A673 (cell line): ENCODE measurements at places on chromosomes 6 and 20. TPM values are rescaled to one million over a fixed set of nuclear protein-coding genes. Genes with fewer than 3 reads are reported as not detected.

DLL1 gene
- 1.1 and 1.2 TPM in 2 replicates for total RNA-seq

SALL4 gene
- total RNA-seq: 17.7 and 18.4 TPM in 2 replicates

- H3K36me3 ChIP-seq: no peaks in the 10 kb centered on the region
- H3K4me3 ChIP-seq: no peak overlapping the region
- no peaks in the 10 kb centered on the region for H3K4me1 ChIP-seq
- DNase-seq: no peak
- no peaks in the 10 kb centered on the region for H3K27me3 ChIP-seq
These were observed 228.0 kb downstream of the CD109 start for GRCh38 chr6:73923905-73924485.

DNA sequence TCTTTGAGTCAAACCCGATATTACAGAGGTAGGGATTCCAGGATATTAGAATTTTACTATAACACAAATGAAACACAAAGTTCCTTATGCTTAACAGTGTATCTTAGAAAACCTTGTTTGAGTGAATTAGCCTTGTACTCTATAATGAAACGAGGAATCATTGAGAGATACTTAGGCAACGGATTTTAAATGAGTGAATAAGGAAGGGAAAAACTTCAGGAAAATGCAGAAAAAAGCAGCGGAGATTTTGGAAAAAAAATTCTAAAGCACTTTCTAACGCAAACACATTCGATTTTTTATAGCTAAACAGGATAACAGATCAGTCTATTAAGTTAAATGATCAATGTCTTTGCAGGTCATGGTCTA, 137.3 kb downstream of the HFE start:
- peak overlapping the region; percentile 57 for H3K4me3 ChIP-seq
- peak overlapping the region; percentile 98 for H3K27ac ChIP-seq
- DNase-seq: no peak
- H3K36me3 ChIP-seq: peaks cover 8% of the 10 kb centered on the region
- no peaks in the 10 kb centered on the region for H3K27me3 ChIP-seq
- H3K4me1 ChIP-seq: peaks cover 14% of the 10 kb centered on the region

DNA sequence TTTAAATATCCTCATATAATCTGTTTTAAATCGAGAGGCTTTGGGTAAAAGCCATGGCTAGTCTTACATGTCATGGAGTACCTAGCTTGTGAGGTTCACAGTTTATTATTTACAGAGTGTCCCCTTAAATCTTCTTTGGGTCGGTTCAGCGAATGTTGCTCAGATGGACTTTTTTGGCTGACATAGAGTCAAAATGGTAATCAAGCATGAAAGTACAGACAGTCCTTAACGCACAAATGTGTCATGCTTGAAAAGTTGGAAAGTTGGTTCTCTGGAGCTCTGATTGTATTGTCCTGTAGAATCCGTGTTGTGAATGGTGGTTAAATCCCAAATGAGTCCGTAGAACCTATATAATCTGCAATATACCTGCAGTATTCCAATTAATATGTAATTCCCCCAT, 22.0 kb downstream of the PTPN1 start:
- no peak for DNase-seq
- no peaks in the 10 kb centered on the region for H3K27me3 ChIP-seq
- H3K27ac ChIP-seq: no peak overlapping the region

GRCh38 chr6:44050872-44051505, 76.3 kb downstream of the MRPL14 start:
- H3K4me3 ChIP-seq: no peak overlapping the region
- no peak for DNase-seq
- H3K27me3 ChIP-seq: no peaks in the 10 kb centered on the region
- H3K27ac ChIP-seq: no peak overlapping the region
- H3K36me3 ChIP-seq: no peaks in the 10 kb centered on the region

DNA sequence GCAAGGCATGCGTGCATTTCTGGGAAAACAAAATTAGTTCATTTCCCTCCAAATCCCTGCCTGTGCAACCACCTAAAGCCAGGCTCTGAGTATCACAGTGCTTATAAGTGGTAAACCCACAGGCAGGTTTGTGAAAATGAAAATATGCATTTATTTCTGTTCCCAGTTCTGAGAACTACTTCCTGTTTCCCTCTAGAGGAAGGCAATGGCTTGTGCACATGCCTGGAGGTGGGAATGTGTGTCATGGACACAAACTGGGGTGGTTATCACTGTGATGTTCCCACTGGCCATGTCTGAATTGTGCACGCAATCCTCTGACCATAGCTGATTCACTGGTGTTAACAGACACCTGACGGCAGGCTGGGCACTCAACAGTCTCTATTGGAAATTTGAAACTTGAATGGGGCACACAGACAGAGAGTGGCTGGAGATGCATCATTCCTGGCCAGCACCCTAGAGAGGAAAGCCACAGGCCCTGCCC, 26.3 kb downstream of the FAM110A start:
- H3K4me3 ChIP-seq: no peak overlapping the region
- H3K36me3 ChIP-seq: no peaks in the 10 kb centered on the region
- no peaks in the 10 kb centered on the region for H3K27me3 ChIP-seq
- DNase-seq: no peak
- no peak overlapping the region for H3K27ac ChIP-seq
- no peaks in the 10 kb centered on the region for H3K4me1 ChIP-seq

- no peaks in the 10 kb centered on the region for H3K4me1 ChIP-seq
- no peak overlapping the region for H3K4me3 ChIP-seq
- H3K36me3 ChIP-seq: peaks cover 66% of the 10 kb centered on the region
- H3K27ac ChIP-seq: no peak overlapping the region
These were observed 15.5 kb upstream of the RBM38 start for GRCh38 chr20:57375652-57376230.

DNA sequence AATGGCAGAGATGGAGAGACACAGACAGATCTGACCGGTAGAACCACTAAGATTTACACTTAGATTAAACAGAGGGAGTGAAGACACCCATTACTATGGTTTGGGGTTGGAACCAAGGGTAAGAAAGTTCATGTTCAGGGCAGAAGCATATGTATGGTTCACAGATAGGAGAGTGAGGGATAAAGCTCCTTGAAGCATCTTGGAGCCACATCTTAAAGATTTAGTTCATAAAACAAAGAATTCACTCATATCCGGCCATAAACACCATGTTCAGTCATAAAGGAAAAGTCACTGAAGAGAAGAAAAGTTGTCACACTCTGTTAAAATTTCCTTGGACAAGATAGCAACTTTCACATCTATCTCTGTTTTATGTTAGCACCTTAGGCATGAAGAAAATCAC, 18.0 kb downstream of the STX7 start:
- no peak for DNase-seq
- peaks cover 12% of the 10 kb centered on the region for H3K4me1 ChIP-seq
- H3K4me3 ChIP-seq: no peak overlapping the region
- no peaks in the 10 kb centered on the region for H3K36me3 ChIP-seq
- H3K27ac ChIP-seq: no peak overlapping the region

GRCh38 chr6:111521497-111522270, 38.7 kb upstream of the REV3L start:
- no peaks in the 10 kb centered on the region for H3K36me3 ChIP-seq
- H3K4me3 ChIP-seq: no peak overlapping the region
- DNase-seq: no peak
- H3K27me3 ChIP-seq: no peaks in the 10 kb centered on the region
- H3K27ac ChIP-seq: no peak overlapping the region
- peaks cover 46% of the 10 kb centered on the region for H3K4me1 ChIP-seq
